ENCODE measurements at places on chromosomes 1 and 21. TPM values are rescaled to one million over a fixed set of nuclear protein-coding genes. Genes with fewer than 3 reads are reported as not detected.

Gene PTTG1IP
- 160 TPM for total RNA-seq

DNA sequence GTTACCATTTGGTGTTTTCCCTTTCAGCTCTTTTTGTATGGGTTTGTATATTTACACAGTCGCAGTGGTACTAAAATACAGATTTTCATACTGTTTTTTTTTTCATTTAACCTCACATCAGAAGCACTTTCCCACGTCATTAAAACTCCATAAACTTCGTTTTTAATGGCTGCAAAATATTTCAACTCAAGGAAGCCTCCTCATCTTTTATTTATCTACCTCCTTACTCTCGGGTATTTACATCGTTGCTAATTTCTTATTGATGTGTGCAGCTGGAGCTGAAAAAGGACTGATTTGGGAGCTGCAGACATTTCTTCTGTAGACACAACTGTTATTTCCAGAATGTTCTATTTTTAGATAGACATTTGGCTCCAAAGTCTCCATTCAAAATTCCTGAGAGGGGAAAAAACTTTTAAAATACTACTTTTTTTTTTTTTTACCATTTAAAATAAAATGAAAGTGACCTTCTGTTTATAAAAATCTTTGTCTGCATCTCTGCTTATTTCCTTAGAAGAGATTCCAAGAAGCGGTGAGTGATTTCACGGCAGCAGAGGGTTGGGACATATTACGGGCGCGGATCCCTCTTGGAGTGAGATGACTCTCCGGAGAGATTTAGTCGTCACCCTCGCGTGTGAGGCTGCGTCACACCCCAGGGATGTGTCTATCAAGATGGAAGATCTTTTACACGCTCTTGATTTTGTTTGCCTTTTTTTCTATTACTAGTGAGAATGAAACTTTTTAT lies 10.1 kb downstream of the RUNX3 start:
- no peak for DNase-seq

DNA sequence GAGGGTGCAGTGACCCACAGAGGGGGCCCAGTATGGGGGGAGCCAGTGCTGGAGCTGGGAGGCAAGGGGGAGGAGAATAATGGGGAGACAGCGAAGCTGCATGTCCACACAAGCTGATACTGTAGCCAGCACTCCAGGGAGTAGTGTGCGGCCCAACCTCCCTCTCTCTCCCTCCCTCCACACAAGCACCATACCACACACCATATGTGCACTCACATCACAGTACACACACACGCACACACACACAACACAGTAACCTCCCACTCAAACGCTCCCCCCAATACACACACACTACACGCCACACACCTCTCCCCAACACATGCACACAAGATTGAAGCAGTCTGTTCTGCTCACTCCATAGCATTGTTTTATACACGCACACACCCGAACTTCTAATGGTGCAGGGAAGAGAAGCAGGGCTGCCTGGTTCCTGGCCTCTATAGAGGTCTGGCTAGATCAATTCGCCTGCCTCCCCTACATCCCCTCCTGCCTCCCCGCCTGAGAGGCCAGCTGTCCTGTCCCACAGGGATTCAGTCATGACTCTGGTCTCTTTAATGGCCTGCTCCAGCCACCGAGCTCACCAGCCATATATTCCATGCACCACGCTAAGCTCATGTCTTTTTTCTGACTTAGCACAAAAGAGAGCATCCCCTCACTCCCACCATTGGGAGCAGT lies 3.8 kb downstream of the NCDN start:
- DNase-seq: no peak

- no peak for DNase-seq
Measured at GRCh38 chr1:54922040-54922761, 35.2 kb upstream of the DHCR24 start.
